MCF 10A (cell line): ENCODE measurements at places on chromosomes 16 and 17.

DNA sequence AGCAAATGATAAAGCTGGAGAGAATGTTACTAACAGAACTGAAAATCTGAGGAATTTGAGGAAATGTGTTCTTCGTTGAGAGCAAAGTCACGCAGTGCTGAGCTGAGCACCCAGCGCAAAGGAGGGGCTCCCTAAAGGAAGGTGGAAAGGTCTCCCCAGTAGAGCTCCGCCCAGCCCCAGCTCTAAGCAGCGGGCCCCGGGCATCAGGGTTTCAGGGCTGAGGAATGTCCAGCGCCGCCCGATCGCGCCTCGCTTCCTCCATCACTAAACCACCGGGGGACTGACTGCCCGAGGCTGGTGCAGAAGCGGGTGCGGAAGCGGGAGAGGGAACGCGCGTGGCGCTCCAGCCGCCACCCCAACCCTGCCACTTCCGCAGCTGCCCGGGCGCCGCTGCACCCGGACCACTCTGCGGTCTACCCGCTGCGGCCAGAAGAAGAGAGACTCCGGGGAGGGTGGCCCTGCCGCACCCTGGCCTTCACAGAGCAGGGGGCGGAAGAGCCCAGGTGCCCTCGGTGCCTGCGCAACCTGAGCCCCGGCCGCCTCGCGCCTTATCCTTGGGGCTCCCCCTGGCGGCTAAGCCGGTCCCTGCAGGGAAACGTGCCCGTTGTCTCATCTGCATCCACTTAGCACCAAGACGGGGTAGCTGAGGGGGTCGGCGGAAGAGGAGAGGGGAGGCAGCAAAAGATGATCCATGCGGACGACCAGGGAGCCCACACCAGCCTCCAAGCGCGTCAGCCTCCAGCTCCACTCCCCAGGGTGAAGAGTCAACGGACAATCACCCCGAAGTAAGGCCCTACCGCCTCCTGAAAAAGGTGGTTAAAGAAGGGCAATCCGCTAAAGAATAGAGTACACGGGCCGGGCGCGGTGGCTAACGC is 12.4 kb upstream of the GUCY2D start:
- DNase-seq, result peak; percentile 80

- DNase-seq, result no peak
Measured at GRCh38 chr17:82237746-82238471, 9.1 kb downstream of the SLC16A3 start.

GRCh38 chr17:82875407-82875856 is 35.6 kb upstream of the ZNF750 start:
- DNase-seq, result peak; percentile 94

DNA sequence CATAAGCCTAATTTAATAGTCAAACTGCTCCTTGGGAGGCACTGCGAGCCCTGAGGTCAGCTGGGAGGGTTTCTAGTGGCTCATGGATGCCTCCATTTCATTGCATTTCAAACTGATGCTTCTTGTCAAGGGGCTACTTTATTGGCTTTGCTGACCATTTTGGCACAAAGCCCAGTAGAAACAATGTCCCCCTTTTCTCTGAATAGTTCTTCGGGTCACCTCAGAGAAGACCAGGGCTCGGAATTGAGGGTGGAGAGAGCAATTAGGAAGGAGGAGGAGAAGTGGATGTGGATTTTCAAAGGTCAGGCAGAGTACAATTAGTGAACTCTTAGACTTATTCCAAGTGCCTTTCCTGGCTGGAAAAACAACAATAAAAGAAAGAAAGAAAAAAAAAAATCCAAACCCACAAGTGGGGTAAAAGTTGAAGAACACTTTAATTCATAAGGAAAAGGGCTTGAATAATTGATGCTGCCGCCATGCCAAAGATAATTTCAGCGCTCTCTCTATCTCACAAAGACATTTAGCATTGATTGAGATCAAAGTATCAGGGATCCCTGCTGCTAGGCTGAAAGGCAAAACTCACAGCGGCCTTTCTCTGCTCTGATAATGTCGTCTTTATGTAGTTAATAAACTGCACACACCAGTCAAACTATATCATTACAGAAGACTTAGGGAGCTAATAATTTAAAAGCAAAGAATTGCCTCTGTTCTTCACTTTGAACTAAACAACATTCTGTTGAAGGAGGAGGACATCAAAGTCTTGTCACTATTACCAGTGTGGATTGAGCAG is 122.7 kb downstream of the RGS9 start:
- no peak for DNase-seq

GRCh38 chr16:11058832-11059231 is 114.5 kb downstream of the CLEC16A start:
- no peak for DNase-seq

DNA sequence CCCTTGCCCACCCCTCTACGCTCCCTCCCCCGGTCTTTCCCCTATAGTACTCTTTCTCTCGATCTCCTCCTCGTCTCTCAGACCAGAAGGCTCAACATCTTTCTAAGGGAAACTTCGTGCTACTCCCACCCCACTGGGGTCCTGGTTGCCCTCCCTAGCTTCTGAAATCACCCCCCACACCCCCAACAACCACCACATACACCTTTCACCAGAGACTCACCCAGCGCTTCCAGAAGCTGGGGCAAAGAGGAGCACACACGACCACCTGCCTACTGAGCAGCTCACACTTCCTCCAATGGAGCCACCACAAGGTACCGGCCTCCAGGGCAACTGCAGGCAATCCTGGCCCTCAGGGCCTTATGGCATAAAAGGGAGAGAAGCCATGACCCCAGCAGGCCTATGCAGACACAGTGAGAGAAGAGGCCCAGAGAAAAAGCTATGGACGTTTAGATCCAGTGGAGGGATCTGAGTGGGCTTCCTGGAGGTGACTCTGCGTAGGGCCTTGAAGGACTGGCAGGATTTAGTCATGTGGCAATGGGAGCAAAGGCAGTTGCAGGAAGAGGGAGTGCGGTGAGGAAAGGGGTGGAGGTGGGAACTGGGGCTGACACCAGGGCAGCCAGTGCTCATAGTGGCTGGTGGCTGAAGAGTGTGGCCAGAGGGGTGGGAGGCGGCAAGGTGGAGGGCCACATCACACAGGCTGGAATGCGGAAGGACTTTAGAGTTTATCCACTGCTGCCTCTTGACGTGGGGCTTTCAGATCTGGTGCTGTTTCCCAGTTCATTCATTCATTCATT is 12.1 kb upstream of the TMEM92 start:
- DNase-seq, result no peak

GRCh38 chr17:83096401-83097224 is 17.2 kb downstream of the METRNL start:
- DNase-seq, result no peak

GRCh38 chr17:69954241-69954925 is 120.6 kb upstream of the KCNJ16 start:
- peak; percentile 35 for DNase-seq

DNA sequence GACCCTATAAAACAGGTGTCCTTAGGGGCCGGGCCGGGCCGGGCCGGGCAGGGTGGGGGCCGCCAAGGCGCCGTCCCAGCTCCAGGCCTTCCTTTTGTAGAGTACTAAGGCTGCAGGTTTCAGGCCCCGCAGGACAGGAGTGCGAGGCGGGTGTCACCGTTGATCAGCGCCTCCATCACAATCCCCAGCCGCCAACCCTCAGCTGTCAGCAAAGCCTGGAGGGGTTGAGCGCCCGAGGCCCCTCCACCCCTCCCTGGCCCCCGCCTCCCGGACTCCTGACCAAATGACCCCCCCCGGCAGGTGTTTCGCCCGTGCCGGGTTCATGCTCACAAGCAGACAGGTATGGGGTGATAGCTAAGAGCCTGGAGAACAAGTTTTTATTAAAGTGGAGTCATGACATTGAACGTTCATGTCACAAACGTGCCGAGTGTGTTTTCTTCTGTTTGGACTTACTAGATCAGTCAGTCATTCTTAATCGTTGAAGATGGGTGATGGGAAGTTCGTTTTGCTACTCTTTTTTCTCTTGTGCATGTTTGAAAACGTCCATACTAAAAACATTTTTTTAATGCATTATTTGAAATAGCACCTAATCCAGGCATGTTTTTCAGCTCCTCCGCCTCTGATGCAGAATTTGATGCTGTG is 534 bp downstream of the ARL2BP start:
- DNase-seq, result no peak

- no peak for DNase-seq
Measured at GRCh38 chr17:44065668-44066203, 735 bp downstream of the LSM12 start.

DNA sequence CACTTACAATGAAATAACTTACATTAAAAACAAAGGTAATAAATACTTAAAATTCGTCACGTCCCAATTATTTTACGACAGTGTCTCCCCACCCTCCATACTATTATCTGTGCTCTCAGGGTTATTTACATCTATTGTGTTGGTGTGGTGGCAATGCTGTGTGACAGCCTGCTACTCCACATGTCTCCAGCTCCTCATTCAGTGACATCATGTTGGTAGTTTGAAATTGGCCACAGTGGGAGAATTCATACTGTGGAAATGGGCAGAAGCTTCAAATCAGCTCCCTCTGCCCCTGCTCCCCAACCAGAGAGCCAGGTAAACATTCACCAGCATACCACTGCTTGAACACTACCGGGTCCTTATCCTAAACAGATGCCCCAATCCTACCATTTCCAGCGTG is 6.3 kb downstream of the TNS4 start:
- peak; percentile 16 for DNase-seq

GRCh38 chr16:55526441-55526840 is 17.6 kb downstream of the LPCAT2 start:
- DNase-seq, result peak; percentile 38

DNA sequence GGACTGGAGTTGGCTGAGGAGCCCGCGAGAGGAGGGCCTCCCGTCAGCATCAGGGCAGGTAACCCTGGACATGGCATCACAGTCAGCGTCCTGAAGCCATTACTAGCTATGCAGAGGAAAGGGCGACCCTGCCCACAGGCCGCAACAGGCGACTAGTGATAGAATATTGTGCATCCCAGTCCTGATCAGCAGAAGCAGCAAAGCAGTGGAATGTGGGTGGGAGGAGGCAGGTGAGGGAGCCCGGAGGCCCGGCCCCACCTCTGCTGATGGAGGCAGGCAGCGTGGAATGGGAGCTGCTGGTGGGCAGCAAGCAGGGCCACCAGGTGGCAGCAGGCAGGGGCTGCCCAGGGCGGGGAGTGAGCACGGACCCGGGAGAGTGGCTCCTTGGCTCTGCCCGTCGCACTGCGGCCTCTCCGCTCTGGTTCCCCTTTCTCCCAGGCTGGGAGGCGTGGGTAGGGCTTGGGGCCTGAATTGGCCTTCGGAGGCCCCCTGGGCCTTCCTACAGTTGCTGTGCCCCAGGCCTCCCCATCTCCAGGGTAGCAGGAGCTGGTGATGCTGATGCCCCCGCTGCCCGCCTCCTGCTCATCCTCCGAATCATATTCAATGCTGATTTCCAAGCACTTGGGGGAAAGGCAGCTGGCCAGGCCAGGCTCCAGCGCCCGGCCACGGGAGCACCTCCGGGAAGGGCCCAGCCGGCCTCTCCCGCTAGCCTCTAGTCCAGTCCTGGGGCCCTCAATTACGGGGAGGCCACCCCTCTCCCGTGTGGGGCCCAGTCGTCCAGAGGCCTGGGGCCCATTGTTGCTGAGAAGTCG is 20.2 kb downstream of the TSPOAP1 start:
- DNase-seq, result no peak

DNA sequence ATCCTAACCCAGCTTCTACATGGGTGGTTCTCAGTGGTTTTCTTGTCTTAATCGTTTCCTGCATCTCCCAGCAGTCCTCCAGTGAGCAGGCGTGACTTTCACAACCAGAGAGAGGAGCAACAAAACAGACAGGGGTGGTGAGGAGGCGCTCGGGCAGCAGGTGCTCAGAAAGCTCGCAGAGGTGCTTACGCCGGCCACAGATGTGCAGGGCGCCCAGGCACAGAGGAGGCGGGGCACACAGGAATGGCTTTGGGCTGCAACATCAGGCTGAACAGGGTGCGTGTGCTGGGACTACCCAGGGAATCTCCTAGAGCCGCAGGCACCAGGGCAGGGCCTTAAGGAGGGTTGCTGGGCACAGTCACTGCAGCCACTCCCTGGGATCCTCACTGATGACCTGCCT is 32.6 kb downstream of the KLHDC4 start:
- DNase-seq, result no peak

- no peak for DNase-seq
Measured at GRCh38 chr16:89292443-89293078, 75.1 kb downstream of the ZNF778 start.

GRCh38 chr17:77366206-77366557 is 225.4 kb downstream of the SEC14L1 start:
- no peak for DNase-seq

GRCh38 chr17:3004150-3004801 is 59.1 kb downstream of the OR1D5 start:
- peak; percentile 97 for DNase-seq

DNA sequence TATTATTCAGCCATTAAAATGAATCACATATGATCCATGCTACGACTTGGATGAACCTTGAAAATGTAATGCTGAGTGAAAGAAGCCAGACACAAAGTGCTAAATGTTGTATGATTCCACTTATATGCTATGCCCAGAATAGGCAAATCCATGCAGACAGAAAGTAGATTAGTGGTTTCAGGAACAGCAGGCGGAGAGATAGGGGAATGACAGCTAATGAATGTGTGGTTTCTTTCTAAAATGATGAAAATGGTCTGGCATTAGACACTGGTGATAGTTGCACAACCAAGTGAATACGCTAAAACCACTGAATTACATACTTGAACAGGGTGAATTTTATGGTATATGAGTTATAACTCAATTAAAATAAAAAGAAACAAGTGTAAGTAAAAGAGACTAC is 121.8 kb upstream of the NOG start:
- no peak for DNase-seq

DNA sequence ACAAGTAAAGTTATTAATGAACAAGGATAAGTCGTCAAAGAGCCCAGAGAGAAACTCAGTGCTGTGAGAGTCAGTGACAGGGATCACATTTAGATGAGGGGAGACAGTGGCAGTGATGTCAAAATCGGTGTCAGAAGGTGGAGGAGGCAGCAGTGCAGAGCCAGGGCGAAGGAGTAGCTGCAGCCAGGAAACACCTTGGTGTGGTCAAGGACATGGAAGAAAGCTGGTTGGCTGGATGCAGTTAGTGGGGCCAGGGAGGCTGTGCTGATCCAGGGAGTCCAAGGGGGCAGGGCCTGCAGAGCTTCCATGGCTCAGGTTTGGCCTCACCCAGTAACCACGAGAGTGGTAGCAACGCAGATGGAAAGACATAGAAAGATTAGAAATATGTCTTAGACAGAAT is 50.7 kb upstream of the ADORA2B start:
- no peak for DNase-seq

DNA sequence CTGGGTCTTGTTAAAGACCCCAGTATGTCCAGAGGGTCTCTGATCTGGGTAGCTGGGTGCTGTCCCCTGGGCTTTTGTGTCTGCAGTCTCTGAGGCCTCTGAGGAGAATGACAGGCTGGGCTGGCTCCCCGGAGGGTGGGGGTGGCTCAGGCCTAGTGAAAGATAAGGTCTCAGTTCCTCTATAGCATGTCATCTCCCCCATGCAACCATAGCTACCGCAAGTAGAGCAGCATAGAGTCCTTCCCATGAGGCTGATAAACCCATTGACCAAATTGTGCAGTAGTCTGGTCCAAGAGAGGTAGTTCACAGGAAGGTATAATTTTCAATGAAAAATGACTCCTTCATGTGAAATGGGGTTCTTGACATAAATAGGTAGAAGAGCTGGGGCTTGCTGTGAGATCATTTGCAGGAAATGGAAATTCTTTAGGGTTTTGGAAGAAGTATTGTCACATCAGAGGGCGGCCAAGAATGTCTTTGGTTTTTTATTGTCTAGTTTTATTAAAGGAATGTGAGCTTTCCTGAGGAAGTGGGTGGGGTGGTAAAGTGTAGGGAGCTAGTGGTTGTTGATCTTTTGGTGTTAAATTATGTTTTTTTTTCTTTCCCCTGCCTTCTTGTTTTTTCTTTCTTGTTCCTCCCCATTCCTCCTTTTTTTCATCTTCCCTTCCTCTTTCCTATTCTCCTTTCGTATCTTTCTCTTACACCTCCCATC is 21.0 kb downstream of the SLC7A6OS start:
- no peak for DNase-seq

GRCh38 chr16:4461250-4462085 is 13.0 kb downstream of the NMRAL1 start:
- no peak for DNase-seq
